ENCODE measurements at places on chromosomes 11 and 22.

DNA sequence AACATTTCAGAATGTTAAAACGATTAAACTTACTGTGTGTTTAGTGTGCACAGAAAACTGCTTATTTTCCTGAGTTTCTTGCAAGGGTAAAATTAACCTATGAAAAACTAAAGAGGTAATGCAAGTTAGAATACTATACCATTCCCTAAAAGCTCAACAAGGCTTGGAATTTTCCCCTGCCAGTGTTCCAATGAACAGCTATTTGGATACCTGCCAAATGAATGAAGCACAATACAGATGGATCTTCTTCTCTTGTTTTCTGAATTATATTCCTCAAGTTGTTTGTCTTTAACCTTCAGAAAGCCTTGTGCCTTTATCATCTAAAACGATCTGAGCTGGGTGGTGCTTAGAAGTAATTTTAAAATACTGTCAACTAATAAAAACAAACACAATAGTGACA, 204.5 kb downstream of the LRRC4C start:
- no peak for DNase-seq

DNA sequence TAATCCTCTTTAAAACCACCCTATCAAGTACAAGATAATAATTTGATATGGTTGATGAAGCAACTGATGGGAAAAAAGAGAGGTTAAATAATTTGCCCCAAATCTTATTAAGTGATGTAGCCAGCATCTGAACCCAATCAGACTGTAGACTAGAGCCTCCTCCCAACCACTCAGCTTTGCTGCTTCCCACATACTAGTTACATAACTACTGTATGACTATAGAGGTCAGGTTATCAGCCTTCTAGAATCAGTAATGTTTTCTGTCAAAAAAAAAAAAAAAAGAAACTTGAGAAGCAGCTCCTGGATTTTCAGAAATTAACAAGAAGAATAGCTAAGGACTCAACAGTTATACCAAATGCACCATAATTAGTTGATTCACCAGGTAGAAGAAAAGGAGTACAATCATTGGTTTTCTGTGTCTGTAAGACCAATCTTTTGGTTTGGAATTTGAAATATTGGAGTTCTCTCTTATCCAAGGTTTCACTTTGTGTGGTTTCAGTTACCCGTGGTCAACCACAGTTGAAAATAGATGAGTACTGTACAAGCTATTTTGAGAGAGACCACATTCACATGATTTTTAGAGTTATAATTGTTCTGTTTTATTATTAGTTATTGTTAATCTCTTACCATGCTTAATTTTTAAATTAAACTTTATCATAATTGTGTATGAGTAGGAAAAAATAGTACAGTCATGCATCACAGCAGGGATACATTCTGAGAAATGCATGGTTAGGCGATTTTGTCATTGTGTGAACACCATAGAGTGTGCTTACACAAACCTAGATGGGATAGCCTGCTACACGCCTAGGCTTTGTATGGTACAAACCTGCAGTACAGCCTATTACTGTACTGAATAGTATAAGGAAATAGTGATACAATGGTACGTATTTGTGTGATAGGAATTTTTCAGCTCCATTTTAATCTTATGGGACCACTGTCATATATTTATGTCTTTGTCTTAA, 72.2 kb downstream of the PDHX start:
- DNase-seq: no peak

DNA sequence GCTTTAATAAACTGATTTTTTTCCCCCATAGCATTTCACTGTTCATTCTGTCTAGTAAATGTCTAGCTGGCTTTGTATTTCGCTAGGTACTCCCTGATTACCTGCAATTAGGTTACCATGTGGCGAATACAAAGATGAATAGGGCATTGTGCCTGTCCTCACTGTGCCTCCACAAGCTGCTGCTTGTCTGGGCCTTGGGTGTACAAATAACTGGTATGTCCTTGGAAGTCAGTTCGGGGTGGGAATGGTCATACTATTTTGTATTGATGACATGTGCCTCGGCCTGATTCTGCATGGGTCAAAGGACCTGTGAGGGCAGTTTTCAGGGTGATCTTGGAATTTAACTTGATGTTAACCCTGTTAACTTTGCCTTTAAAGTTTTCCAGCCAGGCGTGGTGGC, 11.4 kb downstream of the RBM4 start:
- DNase-seq: no peak

DNA sequence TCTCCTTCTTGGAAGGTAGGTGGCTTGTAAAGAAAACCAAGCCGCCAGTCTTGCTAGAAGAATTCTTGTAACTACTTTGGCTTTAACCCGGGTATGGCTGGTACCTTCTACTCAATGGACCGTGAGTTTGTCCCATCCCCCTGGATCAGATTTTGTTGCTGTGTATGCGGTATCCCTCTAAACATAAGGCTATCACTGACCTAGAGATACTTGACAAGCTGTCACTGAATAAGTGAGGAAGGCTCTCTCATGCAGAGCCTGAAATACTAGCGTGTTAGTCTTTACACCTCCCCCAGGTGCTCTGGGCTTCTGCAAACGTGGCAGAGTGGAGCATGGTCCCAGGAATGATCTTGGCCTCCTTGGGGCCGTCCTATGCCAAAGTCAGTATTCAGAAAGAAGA, 34.5 kb downstream of the GLB1L2 start:
- DNase-seq: no peak

DNA sequence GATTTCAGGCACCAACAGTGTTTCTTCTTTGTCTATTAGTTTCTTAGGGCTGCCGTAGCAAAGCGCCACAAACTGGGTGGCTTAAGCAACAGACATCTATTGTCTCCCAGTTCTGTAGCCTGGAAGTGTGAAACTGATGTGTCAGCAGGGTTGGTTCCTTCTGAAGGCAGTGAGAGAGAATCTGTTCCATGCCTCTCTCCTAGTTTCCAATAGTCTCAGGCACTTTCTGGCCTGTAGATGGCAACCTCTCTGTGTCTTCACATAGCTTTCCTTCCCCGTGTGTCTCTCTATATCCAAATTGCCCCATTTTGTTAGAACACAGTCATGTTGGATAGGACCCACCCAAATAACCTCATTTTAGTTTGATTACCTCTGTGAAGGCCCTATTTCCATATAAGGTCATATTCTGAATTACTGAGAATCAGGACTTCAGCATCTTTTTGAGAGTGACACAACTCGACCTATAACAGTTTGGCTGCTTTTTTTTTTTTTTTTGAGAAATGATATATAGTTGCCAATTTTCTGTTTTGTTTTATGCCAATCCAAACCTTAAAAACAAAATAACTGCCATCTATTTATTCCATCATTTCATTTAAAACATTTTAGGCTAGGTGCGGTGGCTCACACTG, 108.2 kb downstream of the SLC36A4 start:
- DNase-seq: peak; percentile 94

- no peak for DNase-seq
Measured at GRCh38 chr11:68044145-68044813, 5.5 kb downstream of the TCIRG1 start.

GRCh38 chr22:27175021-27175838, 517.8 kb downstream of the MIAT start:
- no peak for DNase-seq

DNA sequence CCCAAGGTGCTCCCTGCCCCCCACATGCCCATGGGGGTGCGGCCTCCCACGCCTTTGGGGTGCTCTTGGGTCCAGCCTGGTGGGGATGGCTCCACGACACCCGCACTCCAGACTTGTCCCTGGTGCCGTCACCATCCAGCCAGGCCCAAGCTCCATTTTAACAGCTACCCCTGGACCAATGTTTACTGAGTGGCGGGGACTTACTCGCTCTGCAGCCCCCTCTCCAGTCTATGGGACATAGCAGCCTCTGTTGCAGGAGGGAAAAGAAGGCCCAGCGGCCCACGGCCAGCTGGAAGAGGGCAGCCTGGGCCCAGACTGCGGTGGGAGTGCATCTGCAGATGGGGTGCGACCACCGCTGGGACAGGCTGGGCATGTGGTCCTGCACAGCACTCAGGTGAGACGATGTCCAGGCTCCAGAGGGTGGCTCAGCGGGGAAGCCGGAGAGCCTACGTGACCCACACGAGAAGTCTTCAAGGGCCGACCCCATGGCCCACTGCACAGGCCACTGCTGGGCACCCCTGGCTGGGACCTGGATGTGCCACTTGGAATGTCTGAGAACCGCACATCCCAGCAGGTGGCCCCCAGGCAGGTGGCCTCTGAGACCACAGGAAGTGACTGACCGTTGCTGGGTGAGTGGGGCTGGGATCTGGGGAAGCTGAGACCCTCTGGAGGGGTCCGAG, 18.1 kb downstream of the IL17REL start:
- DNase-seq: no peak

DNA sequence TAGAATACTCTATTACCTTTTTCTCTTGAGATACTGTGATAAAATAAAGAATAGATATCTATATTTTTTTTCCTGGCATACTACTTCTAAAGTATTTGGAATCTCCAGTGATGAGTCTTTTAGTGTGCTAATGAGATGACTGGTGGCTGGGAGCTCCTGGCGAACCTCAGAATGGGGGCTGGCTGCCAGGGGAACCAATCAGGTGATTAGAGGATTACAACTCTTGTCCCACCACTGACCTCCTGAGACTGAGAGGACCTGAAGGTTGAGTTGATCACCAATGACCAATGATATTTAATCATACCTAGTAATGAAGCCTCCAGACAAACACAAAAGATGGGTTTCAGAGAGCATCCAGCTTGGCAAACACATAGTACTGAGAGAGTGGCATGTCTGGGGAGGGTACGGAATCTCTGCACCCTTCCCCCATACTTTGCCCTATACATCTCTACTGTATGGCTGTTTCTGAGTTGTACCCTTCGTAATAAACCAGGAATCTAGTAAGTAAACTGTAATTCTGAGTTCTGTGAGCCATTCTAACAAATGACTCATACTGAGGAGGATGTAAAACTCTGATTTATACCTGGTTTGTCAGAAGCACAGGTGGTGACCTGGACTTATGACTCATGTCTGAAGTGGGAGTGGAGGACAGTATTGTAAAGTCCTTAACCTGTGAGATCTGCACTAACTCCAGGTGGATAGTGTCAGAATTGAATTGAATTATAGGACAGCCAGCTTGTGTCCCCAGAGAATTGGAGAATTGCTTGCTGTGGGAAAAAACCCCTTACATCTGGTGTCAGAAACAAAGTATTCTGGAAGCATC, 325.3 kb upstream of the LRRC4C start:
- DNase-seq: no peak

- no peak for DNase-seq
Measured at GRCh38 chr11:124919898-124920297, 848 bp downstream of the HEPN1 start.

DNA sequence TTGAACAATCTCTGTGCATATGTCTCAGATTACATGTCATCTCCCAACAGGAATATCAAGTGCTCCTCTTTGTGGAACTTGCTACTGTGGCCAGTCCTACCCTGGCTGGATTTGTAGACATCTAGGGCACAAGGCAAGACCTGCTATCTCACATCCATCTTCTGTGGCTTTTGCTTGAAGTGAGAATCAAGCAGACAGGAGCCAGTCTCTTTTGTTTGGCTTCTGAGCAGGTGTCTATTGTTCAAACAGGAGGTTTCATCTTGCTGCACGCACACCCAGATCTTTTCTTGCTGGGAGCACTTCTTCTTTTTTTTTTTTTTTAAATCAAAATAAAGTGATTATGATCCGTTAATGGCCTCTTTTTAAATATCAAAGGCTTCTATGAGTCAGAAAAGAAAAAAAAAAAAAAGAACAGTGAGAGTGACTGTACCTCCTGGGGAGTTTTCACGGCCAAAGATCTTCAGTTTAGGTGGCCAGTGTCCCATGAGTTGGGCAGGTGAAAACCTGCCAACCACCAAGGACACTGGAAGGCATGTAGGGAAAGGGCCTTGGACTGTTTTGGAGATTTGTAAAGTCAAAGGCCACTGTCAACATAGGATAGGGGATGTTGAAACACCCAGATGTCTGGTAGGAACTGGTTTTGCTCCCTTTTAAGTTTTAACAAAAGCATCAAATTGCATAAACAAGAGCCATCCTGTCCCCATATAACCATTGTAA, 78.1 kb downstream of the CD44 start:
- peak; percentile 41 for DNase-seq

GRCh38 chr11:37858398-37858797, 1260.4 kb upstream of the RAG2 start:
- no peak for DNase-seq

DNA sequence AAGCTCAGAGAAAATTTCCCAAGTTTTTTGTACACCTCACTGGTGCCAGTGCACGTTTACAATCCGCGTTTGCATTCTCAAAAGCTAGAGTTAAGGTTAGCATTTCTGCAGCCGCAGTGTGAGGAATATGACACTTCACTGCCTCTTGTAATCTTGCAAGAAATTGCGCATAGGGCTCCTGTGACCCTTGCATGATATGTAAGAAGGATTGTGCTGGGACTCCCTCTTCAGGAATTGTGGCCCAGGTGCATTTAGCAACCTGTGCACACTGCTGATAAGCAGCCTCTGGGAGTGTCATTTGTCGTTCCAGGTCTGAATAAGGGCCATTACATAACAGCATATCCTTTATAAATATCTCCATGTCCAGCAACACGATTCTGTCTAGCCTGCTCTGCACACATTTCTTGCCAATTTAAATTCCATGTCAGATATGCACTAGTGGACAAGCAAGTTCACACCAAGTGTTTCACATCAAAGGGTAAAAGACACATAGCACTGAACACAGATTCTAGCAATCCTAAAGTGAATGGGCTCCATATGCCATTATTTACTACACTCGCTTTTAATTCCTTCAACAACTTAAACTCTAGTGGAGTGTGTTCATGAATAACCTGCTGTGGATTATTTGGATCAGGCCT, 69.2 kb upstream of the INCENP start:
- peak; percentile 56 for DNase-seq

- no peak for DNase-seq
Measured at GRCh38 chr22:39414377-39414776, 14.8 kb downstream of the TAB1 start.

GRCh38 chr11:133034929-133035328, 497.4 kb downstream of the OPCML start:
- no peak for DNase-seq

GRCh38 chr11:34356576-34356912, 1.3 kb downstream of the ABTB2 start:
- no peak for DNase-seq

- DNase-seq: no peak
Measured at GRCh38 chr11:125356797-125357196, 139.3 kb downstream of the FEZ1 start.

- no peak for DNase-seq
Measured at GRCh38 chr11:27716835-27717234, 16.6 kb upstream of the BDNF start.

DNA sequence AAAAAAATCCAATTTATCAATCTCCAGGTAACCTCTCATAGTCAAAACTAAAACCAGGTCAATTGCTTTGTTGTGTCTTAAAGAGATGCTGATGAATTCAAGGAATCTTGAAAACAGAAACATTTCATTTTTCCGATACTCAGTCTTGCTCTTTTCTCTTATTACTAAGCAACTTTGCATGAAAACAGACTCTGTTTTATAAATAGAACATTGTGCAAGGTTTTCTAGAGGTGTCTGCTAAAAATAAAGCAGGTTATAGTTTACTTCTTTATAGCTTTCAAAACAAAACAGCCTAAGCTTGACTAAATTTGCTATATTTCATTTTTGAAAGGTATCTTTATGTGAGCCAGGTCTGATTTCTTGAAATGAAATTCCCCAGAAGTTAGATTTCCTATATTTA, 109.3 kb downstream of the ARL14EP start:
- DNase-seq: no peak

GRCh38 chr11:124474079-124474478, 28.6 kb upstream of the OR8B8 start:
- DNase-seq: no peak

- DNase-seq: no peak
Measured at GRCh38 chr11:14500181-14500651, 605 bp upstream of the COPB1 start.
